ENCODE measurements at places on chromosomes 12 and 14.

DNA sequence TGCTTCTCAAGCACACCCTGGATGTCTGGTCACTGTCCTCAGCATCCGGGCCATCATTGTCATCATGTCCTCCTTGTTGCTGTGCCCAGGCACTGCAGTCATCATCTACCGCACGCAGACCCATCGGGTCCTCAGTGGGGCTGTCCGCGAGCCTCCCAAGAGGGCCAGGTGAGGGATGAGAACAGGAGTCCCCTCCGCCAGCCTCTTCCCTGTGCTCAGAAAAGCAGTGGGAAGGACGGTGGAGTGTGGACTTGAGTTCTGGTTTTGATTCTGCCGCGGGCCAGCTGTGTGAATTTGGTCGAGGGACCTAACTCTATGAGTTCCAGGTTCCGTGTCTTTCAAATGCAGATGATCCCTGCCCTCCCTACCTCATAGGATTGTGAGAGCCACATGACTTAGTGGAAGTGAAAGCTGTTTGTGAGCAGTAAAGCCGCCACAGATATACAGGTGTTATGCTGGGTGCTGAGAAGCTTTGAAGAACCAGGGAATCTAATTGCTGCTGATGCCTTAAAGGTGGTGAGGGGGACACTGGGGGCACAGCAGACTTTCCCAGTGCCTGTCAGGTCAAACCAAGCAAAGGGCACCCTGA is 122.9 kb upstream of the RAP1B start:
- DNase-seq, result no peak

- DNase-seq, result no peak
These were observed 18.1 kb upstream of the PIK3C2G start for GRCh38 chr12:18243238-18243637.

- DNase-seq, result no peak
These were observed 810 bp downstream of the MARCHF9 start for GRCh38 chr12:57755454-57756372.

GRCh38 chr12:64039281-64039871 is 182.7 kb downstream of the KICS2 start:
- no peak for DNase-seq

DNA sequence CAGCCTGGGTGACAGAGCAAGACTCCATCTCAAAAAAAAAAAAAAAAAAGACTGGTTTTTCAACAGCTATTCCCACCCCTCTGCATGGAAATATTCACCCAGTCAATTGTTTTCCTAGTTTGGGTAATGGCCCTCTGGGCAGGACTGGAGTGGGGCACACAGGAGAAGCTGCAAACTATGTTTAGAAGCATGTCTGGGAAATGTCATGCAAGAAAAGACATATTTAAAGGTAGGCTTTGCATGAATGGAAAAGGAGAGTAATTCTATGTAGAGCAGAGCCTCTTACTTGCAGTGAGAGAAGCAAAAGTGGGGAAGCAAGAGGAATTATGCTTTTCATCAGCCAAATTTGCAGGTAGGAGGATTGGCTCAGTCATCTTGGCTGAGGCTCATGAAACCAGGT is 276.5 kb upstream of the PLEKHG7 start:
- no peak for DNase-seq

- no peak for DNase-seq
These were observed 132.2 kb upstream of the TMTC2 start for GRCh38 chr12:82554529-82554928.

GRCh38 chr14:89652352-89652751 is 235.3 kb upstream of the FOXN3 start:
- no peak for DNase-seq

- no peak for DNase-seq
These were observed 210.1 kb upstream of the DAAM1 start for GRCh38 chr14:58978343-58978742.
